ENCODE measurements at places on chromosomes 12 and 14.

DNA sequence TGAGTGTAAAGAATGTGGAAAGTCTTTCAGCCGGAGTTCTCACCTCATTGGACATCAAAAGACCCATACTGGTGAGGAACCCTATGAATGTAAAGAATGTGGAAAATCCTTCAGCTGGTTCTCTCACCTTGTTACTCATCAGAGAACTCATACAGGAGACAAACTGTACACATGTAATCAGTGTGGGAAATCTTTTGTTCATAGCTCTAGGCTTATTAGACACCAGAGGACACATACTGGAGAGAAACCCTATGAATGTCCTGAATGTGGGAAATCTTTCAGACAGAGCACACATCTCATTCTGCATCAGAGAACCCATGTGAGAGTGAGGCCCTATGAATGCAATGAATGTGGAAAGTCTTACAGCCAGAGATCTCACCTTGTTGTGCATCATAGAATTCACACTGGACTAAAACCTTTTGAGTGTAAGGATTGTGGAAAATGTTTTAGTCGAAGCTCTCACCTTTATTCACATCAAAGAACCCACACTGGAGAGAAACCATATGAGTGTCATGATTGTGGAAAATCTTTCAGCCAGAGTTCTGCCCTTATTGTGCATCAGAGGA lies 25.1 kb upstream of the ZNF268 start:
- DNase-seq = no peak

DNA sequence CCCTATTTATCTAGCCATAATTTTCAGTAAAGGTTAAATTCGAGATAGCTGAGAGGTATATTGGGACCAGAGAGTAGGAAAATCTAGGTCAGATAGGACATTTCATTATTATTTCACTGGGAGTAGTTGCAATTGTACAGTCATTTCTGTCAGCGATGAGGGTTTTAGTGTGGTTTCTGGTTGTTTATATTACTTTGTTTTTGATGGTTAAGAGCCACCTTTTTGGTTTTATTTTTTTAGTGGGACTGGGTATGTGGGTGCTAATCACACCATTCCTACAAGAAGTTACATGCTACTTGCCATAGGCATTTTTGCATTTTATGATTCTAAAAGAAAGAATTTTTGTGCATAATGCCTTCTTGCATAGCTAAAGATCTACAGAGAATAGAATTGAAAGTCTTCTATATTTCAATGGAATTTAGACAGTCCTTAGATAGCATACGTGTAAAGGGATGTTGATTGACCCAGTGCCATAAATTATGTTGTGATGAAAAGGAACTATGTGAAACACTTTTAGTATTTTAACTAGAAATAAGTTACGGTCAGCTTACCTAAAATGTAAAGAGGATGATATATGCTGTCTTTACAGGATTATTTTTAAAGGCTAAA lies 85.2 kb downstream of the KTN1 start:
- DNase-seq = no peak

DNA sequence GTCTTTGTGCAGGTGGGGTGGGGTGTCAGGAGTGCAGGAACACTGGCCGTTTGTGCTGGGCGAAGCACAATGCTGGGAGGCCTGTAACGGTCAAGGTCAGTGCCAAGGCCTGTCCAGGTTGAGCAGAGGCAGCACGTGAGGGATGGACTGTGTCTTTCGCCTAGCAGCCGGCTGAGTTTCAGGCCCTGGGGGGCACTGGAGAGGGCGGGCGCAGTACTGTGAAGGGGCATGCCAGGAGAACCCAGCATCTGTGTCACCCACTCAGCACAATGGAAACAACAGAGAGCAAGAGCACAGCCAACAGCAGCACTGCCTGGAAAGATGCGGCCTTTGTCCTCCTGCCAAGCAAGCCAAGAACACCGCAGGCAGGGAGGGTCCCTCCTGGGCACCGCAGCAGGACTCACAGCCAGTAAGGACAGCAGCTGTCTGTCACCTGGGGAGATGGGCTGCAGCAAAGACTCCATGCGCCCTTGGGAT lies 25.2 kb downstream of the SLC25A47 start:
- no peak for DNase-seq

- no peak for DNase-seq
Measured at GRCh38 chr14:23566112-23566777, 1.3 kb downstream of the AP1G2 start.

DNA sequence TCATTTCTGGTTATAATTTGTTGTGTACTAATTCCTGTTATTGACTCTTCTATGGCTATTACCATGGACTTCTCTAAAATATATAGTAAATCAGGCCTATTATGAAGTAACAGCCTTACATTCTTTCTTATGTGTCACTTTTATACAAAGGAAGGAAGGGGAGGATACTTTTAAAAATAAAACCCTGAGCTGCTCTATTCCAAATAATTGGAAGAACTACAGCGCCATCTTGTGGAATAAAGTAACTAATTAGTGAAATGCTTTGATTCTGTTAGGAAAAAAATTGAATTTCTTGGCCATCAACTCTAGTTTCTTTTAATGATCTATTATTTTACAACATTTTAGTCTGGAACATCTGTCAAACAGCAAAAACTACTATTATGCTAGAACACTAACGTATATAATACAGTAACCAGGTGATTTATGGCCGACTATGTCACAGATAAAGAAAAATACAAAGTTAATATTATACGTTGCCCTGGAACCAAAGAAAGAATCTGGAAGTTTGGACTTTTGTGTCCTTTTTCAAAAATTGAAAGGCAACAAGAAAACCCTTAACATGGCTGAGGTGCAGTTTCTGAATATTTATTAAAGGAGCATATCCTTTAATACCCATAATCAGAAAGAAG lies 55.0 kb upstream of the NELL2 start:
- DNase-seq = no peak

Data from activated gamma-delta T cell treated with Interleukin-2 at 50 U/mL for 16 hours (primary cell).